Endothelial cell of umbilical vein (primary cell): ENCODE measurements at places on chromosomes 5 and 9. TPM values are rescaled to one million over a fixed set of nuclear protein-coding genes. Genes with fewer than 3 reads are reported as not detected.

NXNL2 gene
- not detected in 2 replicates for total RNA-seq

PRR16 gene
- 0.91 and 2.3 TPM in 2 replicates for total RNA-seq

ABO gene
- not detected in 2 replicates for total RNA-seq

CATSPER3 gene
- total RNA-seq = 0.71 TPM in 1 of 2 replicates, not detected in the other

PHYHD1 gene
- 0.30 and 1.8 TPM in 2 replicates for total RNA-seq

FBXL7 gene
- total RNA-seq = 28.6 and 32.2 TPM in 2 replicates

EPB41L4A gene
- total RNA-seq = 17.9 and 18.0 TPM in 2 replicates

FAM153A gene
- not detected in 2 replicates for total RNA-seq

ALDH1A1 gene
- 220 and 287 TPM in 2 replicates for total RNA-seq

CDKN2B gene
- total RNA-seq = 2.1 and 2.3 TPM in 2 replicates

PCDHA3 gene
- total RNA-seq = 0.09 TPM in 1 of 2 replicates, not detected in the other

PRRX2 gene
- total RNA-seq = 0.32 and 0.77 TPM in 2 replicates

DOK3 gene
- 5.3 and 8.1 TPM in 2 replicates for total RNA-seq

FST gene
- total RNA-seq = 13.4 and 46.0 TPM in 2 replicates

TSSK1B gene
- 0.12 TPM in 1 of 2 replicates, not detected in the other for total RNA-seq

PROP1 gene
- total RNA-seq = not detected in 2 replicates

CDKN2AIPNL gene
- 35.1 and 36.5 TPM in 2 replicates for total RNA-seq

CCL28 gene
- total RNA-seq = 0.95 and 1.8 TPM in 2 replicates

FOXD4L6 gene
- 0.35 TPM in 1 of 2 replicates, not detected in the other for total RNA-seq

GADD45G gene
- total RNA-seq = 0.64 and 1.0 TPM in 2 replicates

ZNF454 gene
- 0.55 TPM in 1 of 2 replicates, not detected in the other for total RNA-seq

PFN3 gene
- not detected in 2 replicates for total RNA-seq

KIF20A gene
- 72.0 and 78.1 TPM in 2 replicates for total RNA-seq

ZER1 gene
- 23.0 and 24.9 TPM in 2 replicates for total RNA-seq

ZFP2 gene
- total RNA-seq = 0.21 and 0.75 TPM in 2 replicates

CLPTM1L gene
- 113 and 116 TPM in 2 replicates for total RNA-seq

SNCAIP gene
- total RNA-seq = 35.9 and 42.0 TPM in 2 replicates

IL3 gene
- total RNA-seq = not detected in 2 replicates

CKS2 gene
- total RNA-seq = 149 and 153 TPM in 2 replicates

NKD2 gene
- total RNA-seq = not detected in 2 replicates

ORM2 gene
- total RNA-seq = not detected in 2 replicates

SHOC1 gene
- not detected in 2 replicates for total RNA-seq

NEUROG1 gene
- not detected in 2 replicates for total RNA-seq

PROB1 gene
- total RNA-seq = 1.9 and 2.4 TPM in 2 replicates

STPG3 gene
- total RNA-seq = not detected in 2 replicates

MIER3 gene
- 20.5 and 21.9 TPM in 2 replicates for total RNA-seq

TTC23L gene
- total RNA-seq = 0.25 TPM in 1 of 2 replicates, not detected in the other

ADAMTS2 gene
- not detected in 2 replicates for total RNA-seq

HAVCR1 gene
- total RNA-seq = not detected in 2 replicates

OR1J1 gene
- not detected in 2 replicates for total RNA-seq

HAVCR2 gene
- total RNA-seq = 0.42 TPM in 1 of 2 replicates, not detected in the other

RBM22 gene
- 44.4 and 51.2 TPM in 2 replicates for total RNA-seq

LHX6 gene
- 9.4 and 18.4 TPM in 2 replicates for total RNA-seq

LMX1B gene
- not detected in 2 replicates for total RNA-seq
